ENCODE measurements at places on chromosomes 5 and 9. TPM values are rescaled to one million over a fixed set of nuclear protein-coding genes. Genes with fewer than 3 reads are reported as not detected.

Gene PIP5KL1
- 3.3 TPM for total RNA-seq

Gene RECK
- 9.8 TPM for total RNA-seq

Gene INSYN2B
- not detected for total RNA-seq

Gene PCDHAC2
- not detected for total RNA-seq

Gene SLC34A3
- total RNA-seq, result not detected

Gene FCHO2
- 2.0 TPM for total RNA-seq

Gene ECSCR
- not detected for total RNA-seq

Gene FOXI1
- not detected for total RNA-seq

Gene IL7R
- 623 TPM for total RNA-seq

Gene C8G
- total RNA-seq, result not detected

Gene TPRN
- total RNA-seq, result 6.1 TPM

Gene ENTR1
- 37.7 TPM for total RNA-seq

Gene ATP6V1G1
- total RNA-seq, result 148 TPM

DNA sequence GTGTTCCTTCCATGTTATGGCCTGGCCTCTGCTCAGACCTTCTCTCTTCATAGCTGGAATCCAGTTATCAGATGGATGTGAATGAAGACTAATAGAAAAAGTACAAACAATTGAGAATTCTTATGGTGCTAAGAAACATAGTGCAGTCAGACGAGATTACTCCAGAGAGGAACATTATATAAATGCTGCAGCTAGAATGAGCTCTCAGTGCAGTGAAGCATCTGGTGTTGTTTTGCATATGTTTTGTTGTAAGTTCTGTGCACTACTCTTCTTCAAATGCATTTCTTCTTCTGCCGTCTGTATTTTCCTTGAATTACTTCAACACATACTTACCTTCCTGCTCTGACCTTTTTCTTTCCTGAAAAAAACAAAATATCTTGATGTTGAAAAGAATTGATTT is 602.4 kb upstream of the CDH18 start:
- DNase-seq, result no peak

GRCh38 chr5:128109766-128110165 is 26.2 kb downstream of the SLC12A2 start:
- DNase-seq, result no peak

GRCh38 chr9:109036744-109037680 is 23.7 kb upstream of the CTNNAL1 start:
- DNase-seq, result no peak

- DNase-seq, result peak; percentile 52
Measured at GRCh38 chr9:70340572-70340971, 73.9 kb downstream of the KLF9 start.

DNA sequence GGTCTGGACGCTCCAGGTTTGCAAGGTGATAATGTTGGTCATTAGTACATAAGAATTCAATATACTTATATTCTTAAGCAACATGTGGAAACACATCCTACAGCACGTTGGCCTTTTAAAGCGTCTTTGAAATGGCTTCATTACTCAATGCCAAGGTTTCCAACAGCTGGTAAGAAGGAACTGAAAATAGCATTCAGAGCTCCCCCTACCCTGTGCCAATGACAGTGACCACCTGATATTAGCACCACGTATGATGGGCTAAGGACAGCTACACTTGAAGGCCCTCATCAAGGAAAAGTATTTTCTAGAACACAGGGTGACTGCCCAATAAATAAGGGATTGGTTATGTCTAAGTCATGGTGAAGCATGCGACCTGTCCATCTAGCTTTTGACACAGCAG is 9.9 kb downstream of the ZNF622 start:
- DNase-seq, result no peak

GRCh38 chr5:177388521-177389052 is 4.4 kb downstream of the SLC34A1 start:
- DNase-seq, result no peak

GRCh38 chr5:94901191-94901979 is 282.9 kb downstream of the SLF1 start:
- no peak for DNase-seq

DNA sequence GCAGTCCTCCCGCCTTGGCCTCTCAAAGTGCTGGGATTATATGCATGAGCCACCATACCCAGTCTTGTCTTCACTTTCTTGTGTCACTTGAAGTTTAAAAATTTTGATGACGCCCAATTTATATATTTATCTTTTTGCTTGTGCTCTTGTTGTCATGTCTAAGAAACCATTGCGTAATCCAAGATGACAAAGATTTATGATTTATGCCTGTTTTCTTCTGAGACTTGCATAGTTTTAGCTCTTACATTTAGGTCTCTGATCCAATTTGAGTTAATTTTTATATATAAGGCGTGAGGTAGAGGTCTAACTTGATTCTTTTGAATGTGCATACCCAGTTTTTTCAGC is 18.6 kb downstream of the ANKHD1 start:
- no peak for DNase-seq

DNA sequence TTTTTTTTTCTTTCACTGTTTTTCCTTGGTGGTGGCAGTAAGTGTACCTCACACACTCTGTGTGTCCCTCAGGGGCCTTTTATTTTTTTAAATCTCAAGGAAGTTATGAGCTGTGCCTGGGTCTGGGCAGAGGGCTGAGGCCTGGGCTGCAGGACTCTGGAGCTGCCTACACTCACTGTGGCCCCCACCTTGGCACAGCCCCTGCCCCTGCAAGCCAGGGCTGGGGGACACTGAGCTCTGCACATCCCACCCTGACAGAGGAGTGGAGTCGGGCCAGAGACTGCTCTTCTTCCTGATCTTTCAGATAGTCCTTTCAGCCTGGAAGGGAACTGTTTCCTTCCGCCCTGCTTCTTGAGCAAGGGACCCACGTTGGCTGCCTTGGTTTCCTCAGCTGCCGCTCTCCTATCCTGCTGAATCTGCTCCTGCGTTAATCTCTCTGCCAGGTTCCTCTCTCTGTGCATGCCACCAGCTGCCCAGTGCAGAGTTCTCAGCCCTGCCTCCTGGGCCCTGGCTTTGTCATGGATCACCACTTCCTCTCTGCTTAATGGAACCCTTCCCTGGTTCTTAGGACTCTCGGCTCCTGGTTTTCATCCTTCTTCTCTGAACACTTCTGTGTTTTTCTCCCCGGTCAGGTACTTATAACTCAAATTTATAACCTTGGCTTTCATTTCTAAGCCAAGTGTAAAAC is 502.3 kb downstream of the DIRAS2 start:
- no peak for DNase-seq

DNA sequence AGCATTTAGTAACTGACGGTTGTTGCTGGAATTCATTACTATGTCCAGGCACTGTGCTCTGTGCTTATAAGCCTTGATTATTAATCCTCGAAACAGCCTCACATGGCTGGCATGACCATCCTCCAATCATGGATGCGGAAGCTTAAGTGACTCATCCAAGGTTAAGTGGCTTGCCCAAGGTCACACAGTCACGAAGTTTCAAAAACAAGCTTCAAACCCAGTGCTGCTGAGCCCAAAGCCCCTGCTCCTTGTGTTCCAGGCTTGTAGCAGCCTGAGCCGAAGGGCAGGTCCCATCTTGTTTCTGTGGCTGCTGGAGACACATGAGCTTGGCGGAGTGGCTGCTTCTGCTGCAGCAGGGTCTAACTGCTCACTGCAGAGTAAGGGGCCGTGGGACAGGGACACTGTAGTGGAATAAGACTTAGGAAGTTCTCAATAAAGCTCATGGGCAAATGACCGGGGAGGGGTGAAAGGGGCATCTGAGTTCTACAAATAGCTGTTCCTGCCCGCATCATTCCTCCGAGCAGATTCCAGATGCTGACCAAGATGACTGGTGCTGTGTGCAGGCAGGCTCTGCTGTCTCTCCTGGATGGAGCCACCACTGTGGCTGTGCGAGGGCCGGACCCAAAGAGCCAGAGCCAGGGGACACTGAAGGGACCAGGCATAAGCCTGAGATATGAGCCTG is 32.4 kb downstream of the WHRN start:
- DNase-seq, result no peak

GRCh38 chr5:57887851-57888621 is 405.4 kb upstream of the ACTBL2 start:
- no peak for DNase-seq

GRCh38 chr9:72129271-72130156 is 19.7 kb upstream of the GDA start:
- no peak for DNase-seq

DNA sequence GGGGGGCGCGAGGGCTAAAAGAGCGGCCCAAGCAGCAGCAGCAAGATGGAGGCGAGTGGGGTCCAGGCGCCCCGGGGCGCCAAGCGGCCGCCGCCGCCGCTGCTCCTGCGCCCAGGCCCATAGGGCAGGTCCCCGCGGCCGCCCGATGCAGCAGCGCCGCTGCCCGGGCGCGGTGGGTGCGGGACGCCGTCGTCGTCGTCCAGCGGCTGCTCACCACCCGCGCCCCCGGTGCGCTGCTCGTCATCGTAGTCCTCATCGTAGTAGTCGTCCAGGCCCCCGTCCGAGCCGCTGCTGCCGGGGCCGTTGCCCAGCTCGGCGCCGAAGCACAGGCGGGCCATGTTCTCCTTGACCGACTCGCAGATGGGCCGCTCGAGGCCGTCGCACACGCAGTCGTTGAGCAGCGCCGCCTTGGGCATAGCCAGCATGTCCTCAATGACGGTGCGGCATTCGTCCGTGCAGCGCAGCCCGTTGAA is 1.5 kb downstream of the GAS1 start:
- DNase-seq, result no peak

DNA sequence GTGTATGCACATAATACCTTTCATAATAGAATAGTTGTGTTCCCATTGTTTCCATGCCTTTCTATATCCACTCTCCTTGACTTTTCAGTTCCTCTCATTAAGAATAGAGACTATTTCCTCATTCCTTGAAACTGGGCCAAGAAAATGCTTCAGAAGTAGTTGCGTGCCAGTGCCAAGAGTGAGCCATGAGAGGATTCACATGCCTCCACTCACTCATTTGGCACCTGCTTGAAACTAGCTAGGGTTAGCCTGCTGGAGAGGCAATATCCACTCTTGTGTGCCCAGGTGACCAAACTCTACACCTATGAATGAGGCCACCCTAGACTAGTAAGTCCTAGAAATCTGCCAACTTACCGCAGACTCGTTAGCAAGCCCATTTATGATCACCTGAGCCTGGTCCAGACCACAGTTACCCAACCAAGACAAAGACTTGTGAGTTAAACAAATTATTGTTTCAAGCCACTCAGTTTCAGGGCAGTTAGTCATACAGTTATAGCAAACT is 276.3 kb downstream of the EPB41L4A start:
- DNase-seq, result no peak

- DNase-seq, result no peak
Measured at GRCh38 chr5:117359895-117360294, 785.3 kb upstream of the SEMA6A start.

DNA sequence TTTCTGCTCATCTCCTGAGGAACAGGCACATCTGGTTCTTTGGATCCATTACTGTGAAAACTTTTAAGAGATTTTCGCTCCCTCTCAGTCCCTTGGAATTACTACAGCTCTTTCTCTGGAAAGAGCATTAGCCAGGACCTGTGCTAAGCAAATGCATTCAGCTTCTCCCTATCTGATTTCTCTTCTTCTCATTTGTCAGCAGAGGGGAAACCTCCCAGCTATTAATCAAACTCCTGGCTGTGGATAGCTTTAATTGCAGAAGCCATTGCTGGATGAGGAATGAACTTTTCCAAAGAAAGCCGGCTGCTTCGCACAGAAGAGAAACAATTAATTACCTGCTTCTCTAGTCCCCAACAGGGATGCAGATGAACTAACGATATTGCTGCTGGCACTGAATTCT is 37.9 kb downstream of the TLR4 start:
- no peak for DNase-seq

- DNase-seq, result no peak
Measured at GRCh38 chr9:35395706-35396101, 94.2 kb upstream of the RUSC2 start.

- no peak for DNase-seq
Measured at GRCh38 chr5:169781420-169782345, 144.6 kb downstream of the DOCK2 start.

- no peak for DNase-seq
Measured at GRCh38 chr5:116487045-116487444, 87.6 kb downstream of the SEMA6A start.

DNA sequence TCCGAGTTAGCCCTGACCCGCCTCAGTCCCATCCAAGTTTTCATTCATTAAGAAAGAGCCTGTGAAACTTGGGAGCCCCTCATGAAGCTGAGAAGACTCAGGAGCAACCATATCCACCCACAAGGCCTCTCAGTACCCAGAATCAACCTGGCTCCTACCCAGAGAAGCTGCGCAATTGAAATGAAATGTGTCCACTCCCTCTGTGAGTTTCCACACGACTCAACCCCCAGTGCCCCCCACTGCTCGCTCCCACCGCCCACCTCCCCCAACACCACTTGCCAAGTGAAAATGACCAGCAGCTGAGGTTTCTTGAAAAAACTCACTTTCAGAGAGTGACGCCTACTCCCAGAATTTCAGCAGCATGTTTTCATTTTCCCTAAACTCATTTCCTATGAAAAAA is 104.6 kb downstream of the CDK5RAP2 start:
- no peak for DNase-seq

DNA sequence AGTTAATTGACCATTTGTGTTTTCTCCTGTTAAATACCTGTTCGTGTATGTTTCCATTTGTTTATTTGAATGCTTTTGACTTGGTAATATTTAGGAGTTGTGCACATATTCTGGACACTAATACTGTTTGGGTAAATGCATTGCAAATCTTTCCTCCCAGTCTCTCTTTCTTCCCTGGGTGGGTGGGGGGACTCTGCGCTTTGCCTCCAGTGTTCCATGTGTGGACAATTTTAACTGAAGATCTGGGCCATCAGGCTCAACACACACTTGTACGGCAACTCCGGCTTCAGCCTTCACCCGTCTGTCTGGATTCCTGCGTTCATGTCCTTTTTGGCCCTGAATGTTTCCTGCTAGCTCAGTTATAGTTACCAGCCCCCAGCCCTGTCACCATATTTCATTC is 40.1 kb downstream of the GTF3C4 start:
- no peak for DNase-seq

DNA sequence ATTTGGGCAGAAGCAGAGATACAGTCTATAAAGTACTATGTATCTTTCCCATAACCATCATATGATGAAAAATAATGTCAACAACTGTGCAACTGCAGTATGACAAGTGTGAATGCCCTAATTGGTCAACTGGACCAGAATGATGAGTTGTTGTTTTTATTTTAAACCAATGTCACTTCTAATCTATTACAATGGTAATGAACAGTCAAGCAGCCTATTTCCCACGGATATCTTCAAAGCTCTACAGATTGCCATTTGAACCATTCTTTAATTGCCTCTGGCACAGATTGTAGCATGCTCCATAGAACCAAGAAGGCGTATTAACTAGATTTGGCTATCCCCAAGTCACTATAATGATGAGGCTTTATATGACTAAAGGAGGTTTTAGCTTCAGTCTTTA is 233.6 kb downstream of the TRPM3 start:
- DNase-seq, result no peak

- DNase-seq, result no peak
Measured at GRCh38 chr9:2024888-2025782, 10.0 kb downstream of the SMARCA2 start.
